Activated naive CD8-positive, alpha-beta T cell treated with anti-CD3 and anti-CD28 coated beads for 36 hours (primary cell): ENCODE measurements at places on chromosomes 1 and 21.

- no peak for DNase-seq
Observed at GRCh38 chr1:224486801-224487583, 52.4 kb upstream of the WDR26 start.

DNA sequence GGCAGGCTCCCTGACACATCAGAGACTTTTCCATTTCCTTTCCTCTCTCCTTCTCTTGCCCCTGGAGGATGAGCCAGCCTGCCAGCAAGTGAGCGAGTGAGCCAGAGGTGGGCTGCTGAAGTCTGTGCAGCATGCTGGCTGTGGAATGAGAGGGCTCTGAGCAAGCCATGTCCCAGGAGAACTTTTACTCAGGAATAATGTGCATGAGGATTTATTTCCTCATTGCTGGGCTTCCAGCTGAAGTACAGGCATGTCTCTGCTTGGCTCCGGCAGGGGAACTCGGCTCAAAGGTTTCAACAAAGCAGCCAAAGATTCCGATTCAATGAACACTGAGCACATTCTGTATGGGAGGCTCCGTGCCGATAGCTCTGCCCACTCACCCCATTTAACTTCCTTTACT, 43.7 kb downstream of the UBIAD1 start:
- no peak for DNase-seq

- DNase-seq = no peak
Observed at GRCh38 chr1:224594851-224595250, 21.3 kb upstream of the CNIH3 start.

DNA sequence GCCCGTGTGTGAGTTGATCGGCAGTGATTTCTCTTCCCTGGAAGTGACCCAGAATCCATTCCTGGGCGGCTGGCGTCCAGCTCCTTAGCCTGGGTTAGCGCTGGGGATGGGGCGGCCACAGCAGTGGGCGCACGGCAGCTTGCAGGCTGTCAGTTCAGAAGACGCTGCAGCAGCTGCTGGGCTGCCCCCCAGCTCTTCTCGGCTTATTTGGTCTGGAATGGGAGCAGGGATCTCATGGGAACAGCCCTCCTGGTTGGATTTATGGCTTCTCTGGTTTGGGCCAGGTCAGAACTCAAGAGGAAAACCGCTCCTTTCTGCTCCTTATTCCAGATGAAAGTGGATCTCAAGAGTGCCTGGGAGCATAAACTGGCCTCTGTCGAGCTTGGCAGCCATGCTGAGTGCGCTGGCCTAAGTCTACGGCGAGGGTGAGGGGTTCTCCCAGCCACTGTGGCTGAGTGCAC, 148.2 kb downstream of the PRDM16 start:
- no peak for DNase-seq

DNA sequence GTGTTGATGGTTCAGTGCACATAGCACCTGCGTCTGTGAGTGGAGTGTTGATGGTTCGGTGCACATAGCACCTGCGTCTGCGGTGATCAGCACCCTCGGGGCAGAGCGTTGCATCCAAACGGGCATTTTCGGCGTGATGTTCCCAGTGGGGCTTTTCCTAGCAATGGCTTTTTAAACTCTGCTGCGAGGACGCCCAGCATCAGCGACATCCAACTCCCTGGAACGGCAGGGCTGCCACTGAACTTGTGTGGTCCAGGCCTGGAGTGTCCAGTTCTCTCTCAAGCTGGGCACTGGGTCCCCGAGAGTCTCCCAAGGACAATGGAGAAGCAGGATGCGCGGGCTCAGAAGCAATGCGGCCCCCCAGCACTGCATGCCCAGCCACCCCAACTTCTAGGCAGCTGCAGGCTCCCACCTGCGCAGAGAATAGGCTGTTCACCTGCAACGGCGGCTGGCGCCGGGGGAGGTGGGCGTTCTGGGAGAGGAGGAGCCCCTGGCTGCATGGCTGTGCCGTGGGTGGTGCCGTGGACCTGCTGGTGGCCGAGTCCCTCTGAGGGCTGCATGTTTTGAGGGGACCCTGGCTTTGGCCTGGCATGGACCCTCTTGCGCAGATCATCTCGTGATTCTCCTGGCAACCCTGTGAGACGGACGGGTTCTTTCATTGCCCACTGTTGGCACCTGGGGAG, 10.1 kb upstream of the C1orf174 start:
- no peak for DNase-seq

DNA sequence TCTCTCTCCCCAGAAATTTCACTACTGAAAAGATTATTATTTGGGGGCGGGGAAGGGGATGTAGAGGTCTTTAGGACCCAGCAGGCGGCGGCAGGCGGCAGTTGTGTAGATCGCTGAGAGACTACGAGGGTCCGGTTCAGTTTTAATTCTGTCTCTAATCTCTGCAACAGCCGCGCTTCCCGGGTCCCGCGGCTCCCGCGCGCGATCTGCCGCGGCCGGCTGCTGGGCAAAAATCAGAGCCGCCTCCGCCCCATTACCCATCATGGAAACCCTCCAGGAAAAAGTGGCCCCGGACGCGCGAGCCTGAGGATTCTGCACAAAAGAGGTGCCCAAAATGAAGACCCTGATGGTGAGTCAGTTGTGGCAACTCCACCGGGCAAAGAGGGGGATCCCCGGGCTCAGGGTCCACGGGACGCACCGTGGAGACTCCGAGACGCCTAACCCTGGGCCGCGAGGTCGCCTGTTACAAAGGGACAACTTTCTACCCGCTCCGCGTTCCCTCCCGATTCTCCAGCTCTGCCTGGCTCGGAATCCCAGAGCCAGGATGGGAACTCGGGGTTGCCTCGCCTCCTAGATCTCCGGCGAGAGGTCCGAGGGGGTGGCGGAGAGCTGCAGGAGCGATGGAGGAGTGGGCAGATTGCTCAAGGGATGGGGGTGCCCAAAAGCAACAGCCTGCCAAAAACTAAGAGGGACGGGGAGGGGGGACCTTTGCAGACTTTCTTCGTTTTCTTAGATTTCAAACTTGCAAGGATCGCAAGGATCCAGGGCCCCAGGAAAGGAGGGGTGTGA, at the start of gene ST6GALNAC5:
ST6GALNAC5 (plus strand) TSS at position 139 of the 789 bp plus-strand sequence.
- DNase-seq = peak; percentile 13

- DNase-seq = no peak
Observed at GRCh38 chr1:226107471-226108460, 45.2 kb downstream of the H3-3A start.

DNA sequence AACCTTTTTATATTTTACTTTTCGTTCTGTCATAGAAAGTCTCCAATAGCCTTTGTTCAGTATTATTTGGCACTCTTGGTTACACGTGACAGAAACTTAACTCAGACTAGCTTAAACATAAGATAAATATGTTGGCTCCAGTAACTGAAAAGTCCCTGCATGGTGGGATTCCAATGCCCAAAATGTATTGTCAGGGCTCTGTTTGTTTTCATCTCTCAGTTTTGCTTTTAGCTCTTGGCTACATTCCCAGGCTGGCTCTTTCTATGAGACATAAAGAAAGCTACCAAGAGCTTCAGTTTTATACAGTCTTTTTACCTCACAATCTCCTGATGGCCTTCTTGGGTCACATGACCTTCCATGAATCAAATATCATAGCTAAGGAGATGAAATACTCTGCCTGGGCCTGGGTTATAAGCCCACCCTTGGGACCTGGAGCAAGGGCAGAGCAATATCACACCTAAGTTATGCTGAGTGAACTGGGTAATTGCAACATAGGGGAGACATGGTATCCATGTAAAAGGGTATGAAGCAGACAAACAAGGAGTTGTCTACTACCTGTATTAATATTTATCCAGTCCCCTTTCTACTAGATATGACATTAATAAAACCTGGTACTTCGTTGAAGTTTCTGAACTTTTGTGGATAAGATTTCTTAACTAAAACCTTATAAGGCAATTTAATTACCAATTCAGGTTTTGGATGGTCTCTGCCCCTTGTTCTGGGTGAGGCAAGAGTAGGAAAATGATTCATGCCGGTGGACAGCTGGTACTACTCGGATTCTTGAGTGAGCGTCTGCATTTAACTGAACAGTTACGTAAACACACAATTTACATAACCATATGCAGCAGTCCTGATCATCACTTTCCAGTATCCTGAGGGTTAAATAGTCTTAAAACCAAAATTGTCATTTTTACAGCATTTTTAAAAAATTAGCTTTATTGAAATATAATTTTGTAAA, 442.3 kb downstream of the GPATCH2 start:
- DNase-seq = no peak

DNA sequence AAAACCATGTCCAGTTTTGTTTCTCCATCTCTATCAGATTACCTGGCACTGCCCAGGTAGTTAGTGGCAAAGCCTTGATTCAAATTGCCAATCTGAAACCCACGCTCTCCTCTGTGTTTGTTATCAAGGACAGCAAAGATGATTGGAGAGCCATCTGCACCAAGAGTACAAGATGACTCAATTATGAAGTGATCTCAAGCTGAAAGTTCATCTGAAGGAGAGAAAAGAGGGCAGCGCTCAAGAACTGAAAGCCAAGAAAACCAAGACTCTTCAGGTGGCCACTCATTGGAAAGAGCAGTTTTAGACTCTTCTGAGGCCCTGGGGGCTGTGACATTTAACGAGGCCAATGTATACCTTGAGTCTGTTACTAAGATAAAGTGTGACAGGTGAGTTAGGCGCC, 13.8 kb downstream of the RXRG start:
- no peak for DNase-seq

DNA sequence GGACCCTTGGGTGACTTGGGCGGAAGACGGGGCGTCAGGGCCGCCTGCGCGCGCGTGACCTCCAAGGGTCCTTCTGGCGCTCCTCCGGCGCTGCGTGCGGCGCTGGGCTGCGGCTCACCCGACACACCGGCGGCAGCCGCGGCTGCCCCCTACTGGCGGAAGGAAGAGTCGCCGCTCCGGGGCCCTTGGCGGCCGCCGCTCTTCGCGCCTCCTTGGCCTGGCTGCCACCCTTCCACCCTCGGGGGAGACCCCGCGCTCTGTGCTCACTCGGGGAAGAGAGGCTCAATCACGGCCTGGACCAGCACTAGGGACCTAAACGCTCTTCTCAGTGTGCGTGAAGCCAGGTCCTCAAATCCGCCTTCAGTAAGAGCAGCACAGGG, 89.7 kb downstream of the DMRTA2 start:
- DNase-seq = peak; percentile 68

- no peak for DNase-seq
Observed at GRCh38 chr1:237043846-237044636, 2.1 kb downstream of the RYR2 start.

DNA sequence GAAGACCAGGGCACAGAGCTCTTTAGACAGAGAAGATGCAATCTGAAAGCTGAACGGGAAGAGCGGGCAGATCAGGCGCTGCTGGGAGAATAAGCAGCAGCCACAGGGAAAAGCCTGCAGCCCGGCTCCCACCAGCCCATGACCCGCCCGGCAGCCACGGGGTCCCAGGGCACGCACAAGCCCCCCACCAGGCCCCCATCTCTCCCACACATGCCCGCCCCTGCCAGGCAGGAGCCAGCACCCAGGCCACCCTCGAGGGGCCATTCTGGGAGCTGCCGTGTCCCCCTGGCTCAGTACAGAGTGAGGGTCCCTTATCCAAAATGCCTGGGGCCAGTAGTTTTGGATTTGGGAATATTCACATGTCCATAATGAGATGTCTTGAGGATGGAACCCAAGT, 16.3 kb downstream of the SLC19A1 start:
- DNase-seq = no peak
